DMS53 (cell line): ENCODE measurements at places on chromosomes 13 and 19.

- no peak for DNase-seq
Measured at GRCh38 chr19:45752639-45753038, 16.4 kb downstream of the SIX5 start.

DNA sequence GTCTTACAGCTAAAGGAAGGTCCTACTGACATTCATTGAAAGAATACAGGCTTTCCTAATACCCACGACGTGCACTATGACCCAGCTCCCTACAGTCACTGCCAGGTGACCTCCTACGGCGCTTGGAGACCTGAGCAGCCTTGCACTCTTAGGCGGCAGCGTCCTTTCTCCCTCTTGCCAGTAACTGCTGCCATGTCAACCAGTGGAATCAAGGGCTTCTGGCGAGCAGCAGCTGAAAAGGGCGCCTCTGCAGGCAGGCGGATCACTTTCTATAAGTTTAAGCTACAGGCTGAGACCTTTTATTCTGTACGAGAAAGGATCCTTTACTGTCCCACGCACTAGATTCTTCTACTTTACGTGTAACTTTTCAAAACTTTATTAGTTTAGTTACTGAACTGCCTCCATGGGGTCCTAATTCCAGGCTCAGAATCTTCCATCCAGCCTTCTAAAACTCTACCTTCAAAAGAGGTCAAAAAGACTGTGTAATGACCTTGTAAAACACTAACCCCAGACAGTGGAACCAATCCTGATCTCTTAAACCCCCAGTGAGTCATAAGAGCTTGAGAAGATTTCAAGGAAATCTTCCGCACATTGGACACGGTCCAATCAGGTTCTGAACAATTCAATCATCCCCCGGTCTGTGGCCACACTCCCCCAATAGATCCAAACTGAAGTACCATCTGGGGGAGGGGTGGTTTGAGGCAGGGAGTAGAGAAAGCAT, 1.9 kb downstream of the KCTD12 start:
- DNase-seq = peak; percentile 63

- DNase-seq = peak; percentile 16
Measured at GRCh38 chr19:40383668-40384248, 6.2 kb downstream of the HIPK4 start.

- no peak for DNase-seq
Measured at GRCh38 chr13:43961909-43962308, 82.2 kb downstream of the LACC1 start.

- no peak for DNase-seq
Measured at GRCh38 chr19:32166238-32166637, 179.2 kb upstream of the ZNF507 start.

GRCh38 chr13:19782049-19782726, 557 bp downstream of the PSPC1 start:
- DNase-seq = peak; percentile 73

DNA sequence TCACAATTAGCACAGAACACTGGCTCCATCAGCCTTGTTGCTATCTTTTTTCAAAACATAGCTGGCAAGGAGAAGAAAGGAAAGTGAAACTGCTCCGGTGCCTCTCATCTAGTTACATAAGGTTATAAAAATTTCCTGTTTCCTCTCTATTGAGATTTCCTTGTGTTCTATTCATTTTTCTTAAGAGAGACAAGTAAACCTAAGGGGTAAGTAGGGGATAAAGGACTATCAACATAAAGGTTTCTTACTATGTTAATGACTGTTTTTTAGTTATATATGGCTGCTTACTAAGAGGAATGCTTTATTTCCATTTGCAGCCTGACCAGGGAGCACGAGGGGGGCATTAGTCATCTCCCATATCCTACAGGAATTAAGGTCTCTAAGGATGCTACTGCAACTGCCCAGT, 73.2 kb upstream of the MLNR start:
- DNase-seq = peak; percentile 0

DNA sequence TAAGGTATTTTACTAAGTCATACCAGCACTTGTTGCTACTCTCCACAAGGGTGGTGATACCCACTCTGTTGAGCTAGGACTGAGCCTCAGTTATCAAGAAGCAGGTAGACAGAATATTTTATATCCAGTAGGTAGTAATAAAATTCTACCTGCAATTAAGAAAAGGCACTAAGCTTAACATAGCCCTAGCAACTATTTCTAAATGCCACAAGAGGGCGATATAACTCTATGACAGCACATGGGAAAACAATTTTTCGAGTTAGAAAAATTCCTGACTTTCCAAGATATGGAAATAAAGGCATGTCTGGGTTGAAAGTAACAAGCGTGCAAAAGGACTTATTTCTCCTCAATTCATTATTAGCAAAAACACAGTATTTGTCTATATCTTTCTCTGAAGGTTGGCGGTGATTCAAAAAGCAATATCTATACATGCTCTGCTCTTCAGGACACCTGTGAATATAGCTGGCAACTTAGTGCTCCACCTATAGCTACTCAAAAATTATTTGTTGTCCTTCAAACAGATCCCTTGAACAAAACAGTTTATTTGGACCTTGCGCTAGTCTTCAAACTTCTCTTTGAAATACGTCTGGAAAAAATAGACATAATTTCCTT, 14.7 kb downstream of the CCDC169 start:
- peak; percentile 73 for DNase-seq

- DNase-seq = no peak
Measured at GRCh38 chr19:11164296-11164695, 8.7 kb upstream of the SPC24 start.

GRCh38 chr13:22061371-22061805, 390.5 kb downstream of the FGF9 start:
- DNase-seq = no peak
